ENCODE measurements at places on chromosomes 7 and 10. TPM values are rescaled to one million over a fixed set of nuclear protein-coding genes. Genes with fewer than 3 reads are reported as not detected.

FERD3L gene
- total RNA-seq = not detected

PAPOLB gene
- not detected for total RNA-seq

FOXL3 gene
- not detected for total RNA-seq

CARD11 gene
- 74.1 TPM for total RNA-seq

GIMAP7 gene
- total RNA-seq = 24.1 TPM

DOCK1 gene
- total RNA-seq = 0.59 TPM

CALHM3 gene
- total RNA-seq = not detected

Data from activated T-helper 2 cell treated with anti-CD3 and anti-CD28 coated beads, Interferon-gamma antibody, Interleukin-2, Interleukin-4, amounts not matched to agents 10 μg/mL and 5 μg/mL and 100 μg/mL, durations not matched to agents 14 hours and 24 hours and 36 hours (primary cell).